Hematopoietic multipotent progenitor cell treated with erythropoietin and hydrocortisone succinate and interleukin-3 and kit ligand, for 8 days (in vitro differentiated cells): ENCODE measurements at places on chromosomes 13 and 19.
A peak's percentile ranks its signal among the peaks of the same experiment; 100 is the strongest.

DNA sequence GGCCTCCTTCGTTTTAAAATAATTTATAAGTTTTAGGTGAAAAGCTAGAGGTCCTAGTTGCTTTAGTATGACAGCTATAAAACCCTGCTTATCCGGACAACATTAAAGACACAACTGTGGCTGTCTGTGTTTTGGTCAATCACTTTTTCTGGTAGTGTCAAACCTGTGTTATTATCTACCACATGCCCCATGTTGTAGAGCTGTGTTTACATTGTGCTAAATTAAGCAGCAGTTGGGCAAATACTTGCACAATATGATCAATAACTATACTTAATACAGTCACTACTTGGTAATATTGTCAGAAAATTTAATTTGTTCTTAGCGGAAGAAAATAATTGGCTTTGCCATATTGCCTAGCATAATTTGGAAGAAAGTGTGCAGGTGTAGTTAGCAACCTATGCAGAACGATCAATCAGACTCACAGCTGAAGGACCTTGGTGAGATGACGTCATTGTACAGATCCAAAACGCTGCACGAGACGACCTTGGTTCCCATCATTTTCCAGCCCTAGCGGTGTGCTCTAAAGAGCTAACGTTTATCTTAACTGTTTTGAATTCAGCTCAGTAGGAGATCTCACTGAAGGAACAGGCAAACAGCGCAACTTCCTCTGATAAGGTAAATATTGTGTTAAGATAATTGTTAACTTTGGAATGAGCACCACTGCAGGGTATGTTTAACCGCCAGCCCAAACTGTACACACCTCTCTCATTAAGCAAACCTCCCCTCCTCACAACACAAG is 476.6 kb downstream of the IRS2 start:
- DNase-seq: no peak

GRCh38 chr13:73932091-73932490 is 202.1 kb downstream of the KLF12 start:
- DNase-seq: no peak

DNA sequence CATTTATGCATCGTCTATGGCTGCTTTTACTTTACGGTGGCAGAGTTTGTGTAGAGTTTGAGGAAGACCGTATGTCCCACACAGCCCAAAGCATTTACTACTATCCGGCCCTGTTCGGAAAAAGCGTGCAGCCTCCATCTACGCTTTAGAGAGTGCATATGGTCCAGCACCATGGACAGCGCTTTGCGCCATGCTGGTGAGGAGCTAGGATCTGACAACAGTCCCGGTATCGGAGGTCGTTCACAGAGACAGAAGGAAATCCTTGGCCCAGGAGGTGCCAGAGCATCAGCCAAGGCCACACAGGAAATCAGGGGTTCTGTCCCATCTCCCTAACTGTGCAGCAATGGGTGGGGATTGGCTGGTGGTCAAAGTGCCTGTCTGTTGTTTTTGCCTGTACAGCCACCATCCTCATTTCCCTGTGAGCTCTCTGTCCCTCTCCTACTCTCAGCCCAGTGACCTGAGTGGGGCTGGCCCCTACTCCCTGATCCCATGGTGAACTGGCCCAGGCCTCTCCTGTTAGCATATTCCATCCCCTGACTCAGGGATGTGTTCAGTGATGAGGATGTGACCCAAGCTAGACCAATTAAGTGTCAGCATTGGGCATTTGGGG is 16.2 kb upstream of the PRODH2 start:
- DNase-seq: peak; percentile 64

- peak; percentile 30 for DNase-seq
These were observed 18.5 kb downstream of the CYP2A6 start for GRCh38 chr19:40831502-40832430.

GRCh38 chr19:32870981-32871451 is 1.4 kb upstream of the SLC7A9 start:
- DNase-seq: no peak

DNA sequence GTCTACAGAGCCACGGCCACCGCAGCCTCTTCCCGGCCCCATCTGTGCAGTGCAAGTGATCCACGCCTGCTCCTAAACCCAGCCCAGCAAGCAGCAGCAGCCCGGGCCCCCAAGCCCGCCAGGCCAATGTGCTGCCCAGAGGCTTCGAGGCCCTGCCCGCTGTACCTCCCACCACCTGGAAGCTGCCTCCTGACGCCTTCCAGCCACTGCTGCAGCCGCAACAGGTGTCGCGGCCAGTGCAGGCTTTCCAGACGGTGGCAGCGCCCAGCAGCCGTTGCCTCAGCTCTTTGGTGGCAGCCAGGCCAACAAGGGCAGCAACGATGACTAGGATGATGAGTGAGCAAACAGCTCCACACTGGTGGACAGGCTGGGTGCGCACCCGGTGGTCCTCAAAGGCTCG is 50.2 kb upstream of the TPM4 start:
- DNase-seq: no peak

DNA sequence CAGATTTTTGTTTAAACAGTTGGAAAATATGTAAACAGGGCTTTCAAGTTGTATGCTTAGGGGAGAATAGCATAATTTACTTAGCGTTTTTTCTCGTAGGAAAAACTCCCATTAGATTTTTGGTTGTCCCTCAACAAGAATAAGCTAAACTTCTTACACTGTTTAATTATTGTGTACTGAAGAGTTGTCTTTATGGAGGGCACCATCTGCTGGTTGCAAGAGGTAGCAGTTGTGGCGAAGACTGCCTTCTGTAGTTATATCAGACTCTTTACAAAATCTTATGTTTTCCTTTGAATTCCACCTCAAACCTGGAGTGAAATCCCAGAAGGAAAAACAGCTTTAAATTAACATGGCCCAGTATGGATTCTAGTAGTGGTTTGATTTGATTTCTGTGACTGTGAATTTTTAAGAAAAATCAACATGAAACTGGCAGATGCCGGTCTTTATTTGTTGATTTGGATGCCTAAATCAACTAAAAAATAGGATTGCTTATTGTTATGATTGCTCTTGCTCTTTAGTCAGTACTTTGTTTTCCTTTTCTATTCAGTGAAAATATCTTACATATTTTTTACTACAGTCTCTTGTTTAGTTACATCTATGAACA is 53.4 kb downstream of the PDS5B start:
- peak; percentile 79 for DNase-seq

DNA sequence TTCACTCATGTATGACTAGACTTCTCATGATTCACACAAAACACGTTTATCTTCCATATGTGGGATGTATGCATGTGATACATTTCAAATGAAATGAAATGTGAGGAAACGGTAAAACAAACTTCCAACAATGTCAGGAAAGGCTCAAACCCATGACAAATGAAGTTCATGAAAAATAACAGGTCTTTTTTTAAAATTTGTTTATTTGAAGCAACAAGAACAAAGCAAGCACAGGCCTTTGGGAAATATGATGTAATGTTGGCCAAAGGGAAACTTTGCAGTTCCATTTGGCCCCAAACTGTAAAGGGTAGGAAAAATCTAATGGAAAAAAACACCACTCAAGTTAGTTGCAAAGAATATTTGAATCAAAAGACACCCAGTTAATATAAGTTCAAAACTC is 463.8 kb upstream of the ARGLU1 start:
- no peak for DNase-seq

- peak; percentile 32 for DNase-seq
These were observed 44.5 kb downstream of the VWA8 start for GRCh38 chr13:41916173-41916954.

GRCh38 chr19:17441241-17442021 is 7.0 kb downstream of the TMEM221 start:
- DNase-seq: peak; percentile 35

- no peak for DNase-seq
These were observed 721.1 kb downstream of the EFNB2 start for GRCh38 chr13:105814219-105814901.

- no peak for DNase-seq
These were observed 75.4 kb downstream of the PEG3 start for GRCh38 chr19:56765137-56765536.

DNA sequence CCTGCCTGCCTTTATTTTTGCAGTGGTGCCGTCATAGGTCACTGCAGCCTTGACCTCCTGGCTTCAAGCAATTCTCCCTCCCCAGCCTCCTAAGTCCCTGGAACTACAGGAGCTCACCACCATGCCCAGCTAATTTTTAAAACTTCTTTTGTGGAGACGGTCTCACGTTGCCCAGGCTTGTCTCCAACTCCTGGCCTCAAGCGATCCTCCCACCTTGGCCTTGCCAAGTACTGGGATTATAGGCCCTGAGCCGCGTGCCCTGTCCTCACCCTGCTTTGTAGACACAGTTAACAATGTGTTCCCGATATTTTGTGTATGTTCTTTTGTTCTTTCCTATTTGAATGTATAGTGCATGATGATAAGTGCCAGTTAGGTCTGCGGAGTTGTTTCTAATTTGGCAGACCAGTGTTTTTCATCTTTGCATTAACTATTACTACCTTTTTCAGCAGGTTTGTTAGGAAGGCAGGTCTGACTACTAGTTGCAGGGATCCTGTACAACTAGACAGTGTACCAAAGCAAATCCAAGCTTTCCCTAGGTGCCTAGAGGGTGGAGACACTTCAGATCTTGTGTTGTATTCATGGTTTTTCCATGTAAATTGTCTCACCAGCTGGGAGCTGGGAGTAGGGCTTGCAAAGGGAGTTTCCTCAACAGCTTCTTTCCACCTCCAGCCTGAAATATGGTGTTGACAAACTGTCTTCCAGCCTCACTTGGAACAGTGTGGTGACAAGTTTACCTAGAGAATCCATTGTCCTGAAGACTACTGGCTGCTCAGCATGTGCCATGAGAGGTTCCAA is 9.5 kb upstream of the WTIP start:
- DNase-seq: no peak

- no peak for DNase-seq
These were observed 23.8 kb upstream of the SHKBP1 start for GRCh38 chr19:40552848-40553247.
